Erythroblast (primary cell): ENCODE measurements at places on chromosomes 6 and 20.

DNA sequence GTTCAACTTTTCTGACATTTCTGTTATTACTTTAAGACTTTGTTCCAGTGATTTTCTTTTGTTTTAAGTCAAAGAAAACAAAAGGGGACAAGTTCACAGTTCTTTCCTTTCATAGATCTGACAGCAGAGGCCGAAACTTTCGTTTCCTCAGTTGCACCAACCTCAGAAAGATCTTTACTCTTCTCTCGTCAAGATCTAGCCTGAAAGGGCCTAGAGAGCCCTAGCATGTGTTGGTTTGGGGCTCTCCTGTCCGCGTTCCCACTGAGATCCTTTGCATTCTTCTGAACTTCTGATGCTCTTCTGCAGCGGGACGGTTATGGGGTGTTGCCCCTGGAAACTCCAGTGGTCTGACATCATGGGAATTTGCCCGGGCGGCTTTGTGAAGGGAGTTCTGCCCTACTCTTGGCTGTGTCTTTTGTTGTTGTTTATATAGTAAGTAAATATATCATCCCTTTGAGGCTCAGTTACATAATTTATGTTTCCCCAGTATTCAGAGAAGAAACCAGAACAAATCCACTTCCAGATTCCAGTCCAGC lies 129.1 kb downstream of the SASH1 start:
- DNase-seq = no peak

DNA sequence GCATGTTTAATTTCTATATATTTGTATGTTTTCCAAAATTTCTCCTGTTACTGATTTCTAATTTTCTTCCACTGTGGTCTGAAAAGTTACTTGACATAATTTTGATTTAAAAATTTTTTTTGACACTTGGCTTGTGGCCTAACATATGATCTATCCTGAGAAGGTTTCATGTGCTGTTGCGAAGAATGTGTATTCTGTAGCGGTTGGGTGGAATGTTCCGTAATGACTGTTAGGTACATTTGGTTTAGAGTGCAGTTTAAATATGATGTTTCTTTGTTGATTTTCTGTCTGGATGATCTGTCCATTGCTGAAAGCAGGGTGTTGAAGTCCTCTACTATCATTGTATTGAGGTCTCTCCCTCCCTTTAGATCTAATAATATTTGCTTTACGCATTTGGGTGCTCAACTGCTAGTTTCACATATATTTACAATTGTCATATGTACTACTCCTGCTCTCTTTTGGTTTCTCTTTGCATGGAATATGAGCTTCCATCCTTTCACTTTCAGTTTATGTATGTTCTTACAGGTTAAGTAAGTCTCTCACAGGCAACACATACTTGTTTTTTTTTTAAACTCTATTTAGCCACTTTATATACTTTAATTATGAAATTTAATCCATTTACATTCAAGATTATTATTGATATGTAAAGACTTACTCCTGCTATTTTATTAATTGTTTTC lies 19.5 kb upstream of the EDN1 start:
- DNase-seq = no peak

DNA sequence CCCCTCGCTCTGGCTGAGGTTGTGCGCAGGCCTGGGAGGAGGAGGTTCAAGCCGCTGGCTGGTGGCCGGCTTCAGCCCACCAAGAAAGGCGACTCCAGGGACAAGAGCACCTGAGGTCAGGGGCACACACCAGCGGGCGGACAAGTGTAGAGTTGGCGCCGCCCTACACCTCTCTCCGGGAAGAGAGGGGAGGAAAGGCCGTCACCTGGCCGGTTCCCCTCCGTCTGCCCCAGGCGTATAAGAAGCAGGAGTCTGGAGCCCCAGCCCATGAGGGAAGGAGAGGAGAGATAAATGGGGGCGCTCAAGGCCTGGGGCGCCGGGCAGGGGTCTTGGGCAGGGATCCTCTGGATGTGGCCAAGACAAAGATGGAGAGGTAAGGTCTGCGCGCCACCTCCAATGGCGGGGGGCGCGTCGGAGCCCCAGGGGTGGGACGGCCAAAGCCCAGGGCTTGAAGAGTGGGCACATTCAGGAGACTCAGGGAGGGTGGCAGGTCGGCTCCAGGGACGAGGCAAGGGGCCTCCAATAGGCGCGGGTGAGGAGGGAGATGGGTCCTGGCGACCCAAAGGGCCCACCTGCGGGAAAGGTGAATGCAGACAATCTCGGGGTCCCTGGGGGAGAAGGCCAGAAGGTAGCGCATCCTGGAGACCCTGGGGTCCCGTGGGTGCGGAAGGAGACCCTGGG lies 826 bp downstream of the RIMS4 start:
- no peak for DNase-seq

- DNase-seq = no peak
Observed at GRCh38 chr20:46814366-46815232, 80.0 kb upstream of the EYA2 start.

- no peak for DNase-seq
Observed at GRCh38 chr6:33578164-33578563, 1.9 kb downstream of the BAK1 start.

DNA sequence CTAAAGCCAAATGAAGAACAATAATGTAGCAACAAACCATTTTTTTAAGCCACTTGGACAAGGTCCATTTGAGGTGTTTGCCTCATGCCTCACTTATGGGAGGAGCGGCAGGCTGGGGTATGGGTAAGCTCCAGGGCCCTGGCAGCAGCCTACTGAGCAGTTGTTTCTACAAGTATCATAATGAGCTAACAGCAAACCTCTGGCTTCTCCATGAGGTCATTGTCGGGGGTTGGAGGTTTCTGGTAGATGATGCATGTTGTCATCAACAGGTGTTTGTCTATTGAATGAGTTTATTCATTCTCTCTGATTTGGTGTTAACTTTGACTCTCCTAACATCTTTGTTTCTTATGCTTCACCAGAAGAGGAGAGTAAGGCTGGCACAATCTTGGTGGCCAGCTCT lies 150.7 kb downstream of the TBC1D7 start:
- no peak for DNase-seq

DNA sequence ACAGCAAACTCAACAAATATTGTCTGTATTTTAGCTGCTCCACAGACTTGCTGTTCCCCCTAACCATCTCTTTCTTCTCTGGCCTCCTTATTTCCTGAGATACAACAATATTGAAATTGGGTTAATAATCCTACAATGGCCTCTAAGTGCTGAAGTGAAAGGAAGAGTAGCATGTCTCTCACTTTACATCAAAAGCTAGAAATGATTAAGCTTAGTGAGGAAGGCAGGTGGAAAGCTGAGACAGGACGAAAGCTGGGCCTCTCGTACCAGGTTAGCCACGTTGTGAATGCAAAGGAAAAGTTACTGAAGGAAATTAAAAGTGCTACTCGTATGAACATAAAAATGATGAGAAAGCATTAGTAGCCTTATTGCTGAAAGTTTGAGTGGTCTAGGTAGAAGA lies 63.8 kb downstream of the ELOVL5 start:
- no peak for DNase-seq
